ENCODE measurements at places on chromosomes 6 and 20. TPM values are rescaled to one million over a fixed set of nuclear protein-coding genes. Genes with fewer than 3 reads are reported as not detected.
A peak's percentile ranks its signal among the peaks of the same experiment; 100 is the strongest.

The PRICKLE4 gene
- total RNA-seq, result 4.5 TPM

The DPM1 gene
- 34.5 TPM for total RNA-seq

The CRISP2 gene
- not detected for total RNA-seq

The PPP1R14C gene
- 0.38 TPM for total RNA-seq

The ZC3H12D gene
- 0.72 TPM for total RNA-seq

The DACT2 gene
- total RNA-seq, result 7.4 TPM

The CYP24A1 gene
- total RNA-seq, result 21.3 TPM

The KATNA1 gene
- 19.1 TPM for total RNA-seq

The KHDRBS2 gene
- 1.6 TPM for total RNA-seq

The TCF21 gene
- 5.0 TPM for total RNA-seq

- DNase-seq, result no peak
Measured at GRCh38 chr6:137904822-137905617, 38.0 kb downstream of the TNFAIP3 start.

GRCh38 chr6:161894436-161894835, 620.6 kb upstream of the AGPAT4 start:
- DNase-seq, result no peak

DNA sequence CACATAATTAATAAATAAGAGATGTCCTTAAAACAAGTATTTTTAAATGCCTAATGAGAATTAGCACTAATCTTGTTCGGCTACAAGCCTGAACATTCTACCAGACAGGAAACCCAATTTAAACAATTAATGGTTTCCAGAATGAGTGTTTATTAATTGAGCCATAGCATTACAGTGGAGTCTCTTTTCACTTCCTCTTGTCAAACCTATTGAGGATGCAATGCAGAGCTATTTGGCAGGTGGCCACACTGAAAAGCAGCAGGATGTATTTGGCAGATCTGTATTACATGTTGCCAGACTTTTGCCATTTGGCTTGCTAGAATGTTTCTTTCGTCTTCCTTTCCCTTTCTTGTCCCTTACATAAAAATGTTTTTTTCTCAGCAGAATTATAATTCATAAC, 475.2 kb upstream of the MARCKS start:
- no peak for DNase-seq

- no peak for DNase-seq
Measured at GRCh38 chr20:4299773-4300172, 284.4 kb upstream of the RNF24 start.

DNA sequence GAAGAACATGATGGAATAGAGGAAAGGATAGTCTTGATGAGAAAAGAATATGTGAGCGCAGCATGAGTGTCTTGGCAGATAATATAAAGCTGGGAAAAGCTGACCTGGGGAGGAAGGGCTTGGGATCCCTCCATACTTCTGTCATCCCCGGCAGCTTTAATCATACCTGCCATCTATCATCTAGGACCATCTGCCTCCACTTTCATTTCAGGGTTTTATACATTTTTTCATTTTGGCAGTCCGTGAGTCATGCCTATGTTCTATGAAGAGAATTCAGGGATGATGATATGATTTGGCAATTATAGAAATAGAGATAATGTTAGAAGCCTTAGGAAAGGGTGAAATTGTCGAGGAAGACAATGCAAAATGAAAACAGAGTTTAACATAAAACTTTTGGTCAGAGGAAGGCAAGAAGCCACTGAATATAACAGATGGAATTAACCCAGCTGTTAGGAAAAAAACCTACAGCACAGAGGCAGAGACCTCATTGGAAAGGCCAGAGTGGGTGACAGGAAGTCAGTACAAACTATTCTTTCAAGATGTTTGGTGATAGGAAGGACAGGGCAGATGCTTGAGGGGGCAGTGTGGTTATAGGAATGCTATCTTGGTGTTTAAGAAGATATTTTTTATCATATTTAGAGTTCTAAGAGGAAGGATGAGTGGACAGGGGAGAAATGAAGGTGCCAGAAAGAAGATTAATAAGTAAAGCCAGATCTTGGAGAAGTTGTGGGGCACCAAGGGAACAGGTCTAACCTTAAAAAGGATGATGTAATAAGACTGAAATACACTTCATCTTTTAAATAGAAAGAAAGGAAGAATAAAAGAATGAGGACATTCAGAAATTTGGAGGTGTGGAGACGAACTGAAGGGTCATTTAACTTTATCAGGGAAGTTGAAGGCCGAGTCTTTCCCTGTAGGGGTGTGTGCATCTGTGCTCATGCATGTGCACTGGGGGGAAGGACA, 37.8 kb downstream of the MARCKS start:
- no peak for DNase-seq

- no peak for DNase-seq
Measured at GRCh38 chr6:13289789-13290318, 38.5 kb downstream of the TBC1D7 start.

GRCh38 chr20:46275091-46275490, 33.2 kb downstream of the CDH22 start:
- no peak for DNase-seq

GRCh38 chr6:55276745-55277530, 50.3 kb upstream of the GFRAL start:
- peak; percentile 45 for DNase-seq

DNA sequence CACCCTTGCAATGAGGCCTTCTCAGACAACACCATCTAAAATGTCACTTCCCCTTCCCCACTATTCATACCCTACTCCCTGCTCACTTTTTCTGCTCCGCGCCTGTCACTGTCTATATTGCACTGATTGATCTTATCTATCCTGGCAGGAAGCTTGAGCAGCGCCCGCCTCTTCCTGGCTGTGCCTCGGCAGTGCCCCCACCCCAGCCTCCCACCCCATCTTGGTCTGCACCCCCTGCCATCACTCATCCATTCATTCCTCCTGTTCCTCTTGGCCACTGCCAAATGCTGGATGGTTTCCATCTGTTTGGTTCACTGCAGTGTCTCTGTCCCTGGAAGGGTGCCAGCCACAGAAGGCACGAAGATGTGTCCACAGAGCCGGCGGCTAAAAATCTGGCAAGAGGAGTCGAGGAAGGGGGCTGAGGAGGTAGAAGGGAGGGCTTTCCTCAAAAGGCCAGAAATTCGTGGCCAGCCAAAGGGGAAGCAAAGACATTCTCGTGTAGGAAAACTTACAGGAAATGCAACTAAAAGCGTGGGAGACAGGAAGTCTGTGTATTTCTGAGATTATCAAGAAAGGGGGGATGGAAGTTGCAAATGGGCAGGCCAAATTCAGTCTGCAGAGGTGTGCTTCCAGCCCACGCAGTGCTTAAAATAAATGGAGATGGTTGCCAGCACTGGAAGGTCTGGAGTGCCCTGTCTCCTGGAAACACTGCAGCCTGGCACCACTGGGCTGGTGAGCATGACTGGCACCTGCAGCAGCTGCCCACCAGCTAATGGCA, 27.6 kb downstream of the SYNJ2 start:
- peak; percentile 53 for DNase-seq

- no peak for DNase-seq
Measured at GRCh38 chr6:161246725-161247124, 27.1 kb downstream of the AGPAT4 start.

- DNase-seq, result no peak
Measured at GRCh38 chr6:113148566-113148965, 708.6 kb upstream of the MARCKS start.

GRCh38 chr6:70345619-70346018, 42.7 kb upstream of the COL9A1 start:
- no peak for DNase-seq

DNA sequence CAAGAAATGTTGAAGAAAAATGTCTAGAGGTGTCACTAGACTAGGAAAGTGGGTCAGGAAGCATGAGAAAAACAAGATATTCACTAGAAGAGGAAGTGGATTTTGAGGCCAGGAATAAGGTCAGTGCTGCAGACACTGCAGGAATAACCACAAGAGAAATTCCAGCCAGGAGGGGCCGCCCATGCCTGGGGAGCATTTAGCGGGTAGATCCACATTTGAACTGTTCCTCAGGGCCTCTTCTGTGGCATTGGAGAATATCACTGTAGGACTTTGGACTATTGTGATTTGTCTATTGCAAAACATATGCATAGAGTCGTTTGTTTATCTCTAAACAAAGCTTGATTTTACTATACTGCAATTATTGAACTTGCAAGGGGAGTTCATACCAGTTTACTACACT, 49.6 kb upstream of the CCDC28A start:
- no peak for DNase-seq

GRCh38 chr20:59006864-59007664, at the start of gene CTSZ:
Gene CTSZ, minus strand, starts transcription at chr20:59007254. Its CDS starts 126 bp downstream, at chr20:59007128.
- DNase-seq, result peak; percentile 65

- no peak for DNase-seq
Measured at GRCh38 chr6:22658934-22659333, 89.6 kb downstream of the HDGFL1 start.

GRCh38 chr20:23350904-23351838, 580 bp downstream of the NXT1 start:
- DNase-seq, result peak; percentile 60

- DNase-seq, result no peak
Measured at GRCh38 chr20:57130160-57130772, 136.2 kb downstream of the BMP7 start.

DNA sequence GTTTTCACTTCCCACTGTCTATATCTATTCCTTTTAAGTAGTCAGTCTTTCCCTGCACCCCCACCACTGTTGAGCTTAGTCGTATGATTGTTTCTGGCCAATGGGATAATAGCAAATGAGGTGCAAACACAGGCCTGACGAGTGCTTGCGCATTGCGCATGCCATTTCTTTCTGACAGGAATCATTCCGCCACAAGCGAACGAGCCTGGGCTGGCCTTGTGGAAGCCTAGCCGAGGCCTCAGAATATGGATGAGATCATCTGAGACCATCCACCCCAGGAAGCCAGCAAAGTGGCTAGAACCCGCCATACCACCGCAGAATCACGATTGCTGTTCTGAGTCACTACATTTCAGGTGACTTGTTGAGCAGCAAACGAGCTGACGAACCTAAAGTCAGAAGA, 52.2 kb upstream of the PRL start:
- DNase-seq, result no peak

DNA sequence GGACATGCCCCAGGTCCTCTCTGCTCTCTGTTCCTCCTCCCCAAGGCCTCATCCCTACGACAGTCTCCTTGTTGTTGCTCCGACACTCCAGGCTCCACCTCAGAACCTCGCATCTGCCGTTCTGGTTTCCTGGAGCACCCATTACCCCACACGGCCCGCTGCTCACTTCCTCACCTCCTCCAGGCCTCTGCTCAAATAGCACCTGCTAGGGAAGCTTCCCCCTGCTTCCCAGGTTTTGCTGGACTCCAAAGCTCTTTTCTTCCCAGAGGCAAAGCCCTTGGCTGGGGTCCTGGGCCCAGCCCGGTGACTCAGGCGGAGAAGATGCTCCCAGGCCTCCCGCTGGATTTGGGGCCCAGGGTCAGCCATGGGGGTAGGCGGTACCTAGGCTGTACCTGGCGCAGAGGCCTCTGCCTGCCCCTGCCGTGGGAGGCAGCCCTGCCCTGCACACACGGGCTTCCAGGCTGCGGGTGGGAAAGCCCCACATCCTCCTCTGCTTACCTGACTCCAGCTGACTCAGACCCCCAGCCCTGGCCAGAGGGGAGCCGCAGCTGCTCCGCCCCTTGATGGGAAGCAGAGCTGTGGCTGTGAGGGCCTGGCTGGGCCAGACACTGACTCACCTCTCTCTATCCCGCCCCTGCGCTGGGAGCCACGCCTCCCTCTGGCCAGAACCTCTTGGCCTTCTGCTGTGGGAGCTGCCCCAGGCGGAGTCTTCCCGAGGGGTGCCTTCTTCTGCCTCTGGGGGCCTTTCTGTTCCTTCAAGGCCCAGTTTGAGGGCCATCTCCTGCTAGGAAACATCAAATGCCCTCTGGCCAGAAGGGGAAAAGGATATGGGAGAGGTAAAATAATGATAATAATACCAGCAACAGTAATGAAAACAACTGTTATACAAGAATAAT, 130.5 kb downstream of the CEBPB start:
- peak; percentile 69 for DNase-seq

- no peak for DNase-seq
Measured at GRCh38 chr6:6494677-6495076, 93.8 kb upstream of the LY86 start.

GRCh38 chr6:22146678-22146930, 150.2 kb downstream of the PRL start:
- DNase-seq, result no peak

- no peak for DNase-seq
Measured at GRCh38 chr6:21438237-21438985, 155.1 kb upstream of the SOX4 start.

DNA sequence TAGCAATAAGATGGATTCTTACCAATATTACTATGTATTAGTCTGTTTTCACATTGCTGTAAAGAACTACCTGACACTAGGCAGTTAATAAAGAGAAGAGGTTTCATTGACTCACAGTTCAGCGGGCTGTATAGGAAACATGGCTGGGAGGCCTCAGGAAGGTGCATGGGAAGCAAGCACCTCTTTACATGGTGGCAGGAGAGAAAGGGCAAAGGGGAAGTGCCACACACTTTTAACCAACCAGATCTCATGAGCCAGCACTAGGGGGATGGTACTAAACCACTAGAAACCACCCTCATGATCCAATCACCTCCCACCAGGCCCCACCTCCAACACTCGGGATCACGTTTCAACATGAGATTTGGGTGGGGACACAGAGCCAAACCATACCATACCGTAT, 40.7 kb upstream of the CCDC167 start:
- no peak for DNase-seq

GRCh38 chr6:137625808-137626207, 131.6 kb upstream of the OLIG3 start:
- no peak for DNase-seq

DNA sequence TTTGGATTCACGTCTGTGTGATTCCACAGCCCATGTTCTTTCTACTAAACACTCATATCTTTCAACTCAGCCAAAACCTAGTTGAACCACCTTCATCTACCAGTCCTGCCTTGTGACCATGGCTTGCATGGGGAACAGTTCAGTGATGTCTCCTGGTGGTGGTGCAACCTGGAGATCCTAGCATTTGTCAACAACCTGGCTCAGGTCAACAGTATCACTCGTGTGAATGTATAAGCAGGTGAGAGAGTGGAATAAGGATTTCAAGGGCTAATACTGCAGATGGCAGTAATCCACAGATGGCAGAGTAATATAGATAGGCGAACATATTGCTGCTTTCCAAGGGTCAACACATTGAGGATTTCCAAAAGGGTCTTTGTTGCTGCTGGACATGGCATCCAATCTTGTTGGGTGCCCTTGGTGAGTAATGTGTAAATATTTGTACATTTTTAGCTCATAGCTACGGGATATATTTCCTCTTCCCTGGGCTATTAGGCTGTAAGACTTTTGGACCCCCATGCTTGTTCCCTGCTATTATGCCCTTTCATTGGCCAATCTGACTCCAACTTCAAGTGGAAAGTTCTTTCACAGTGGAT, 13.4 kb downstream of the PBOV1 start:
- no peak for DNase-seq

DNA sequence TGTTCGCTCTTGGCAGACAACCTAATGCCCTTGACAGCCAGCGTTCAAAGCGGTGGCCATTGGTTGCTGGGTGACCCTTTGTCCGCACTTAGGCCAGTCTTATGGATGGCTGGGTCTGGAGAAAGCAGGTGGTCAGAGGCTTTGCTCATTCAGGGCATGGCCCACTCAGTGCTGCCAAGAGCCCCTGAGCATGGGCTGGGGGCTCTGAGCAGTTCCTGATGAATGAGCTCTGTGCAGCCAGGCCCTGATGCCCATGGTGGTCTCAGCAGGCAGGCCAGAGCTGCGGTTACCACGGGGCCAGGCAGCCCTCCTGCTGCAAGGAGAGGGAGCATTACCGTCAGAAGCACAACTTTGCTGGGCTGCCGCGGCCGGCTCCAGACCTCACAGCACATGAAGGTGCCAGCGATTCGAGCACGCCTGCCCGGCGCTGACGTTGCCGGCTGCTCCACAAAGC, 36.3 kb downstream of the CDH4 start:
- no peak for DNase-seq

GRCh38 chr6:121465101-121465500, 29.7 kb downstream of the GJA1 start:
- no peak for DNase-seq
